Posterior vena cava (tissue), 2 donors: ENCODE measurements at places on chromosomes 11 and 22. TPM values are rescaled to one million over a fixed set of nuclear protein-coding genes. Genes with fewer than 3 reads are reported as not detected.

DNA sequence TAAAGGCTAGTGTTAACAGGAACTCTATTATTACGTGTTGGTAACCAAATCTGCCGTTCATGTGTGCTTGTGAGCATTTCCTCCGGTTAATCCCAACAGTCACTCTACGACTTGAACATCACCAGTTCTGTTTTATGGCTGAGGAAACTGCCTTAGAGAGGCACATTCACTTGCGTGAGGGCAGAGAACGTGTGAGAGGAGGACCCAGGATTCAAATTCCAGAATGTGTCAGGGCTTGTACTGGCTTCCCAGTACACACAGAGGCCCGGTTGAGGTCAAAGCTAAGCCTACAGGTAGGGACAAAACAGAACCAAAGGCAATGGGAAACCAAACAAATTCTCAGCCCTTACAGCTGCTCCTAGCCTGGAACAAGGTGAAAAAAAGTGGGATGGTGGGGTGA is 66.9 kb upstream of the TENM4 start:
- DNase-seq = no peak

DNA sequence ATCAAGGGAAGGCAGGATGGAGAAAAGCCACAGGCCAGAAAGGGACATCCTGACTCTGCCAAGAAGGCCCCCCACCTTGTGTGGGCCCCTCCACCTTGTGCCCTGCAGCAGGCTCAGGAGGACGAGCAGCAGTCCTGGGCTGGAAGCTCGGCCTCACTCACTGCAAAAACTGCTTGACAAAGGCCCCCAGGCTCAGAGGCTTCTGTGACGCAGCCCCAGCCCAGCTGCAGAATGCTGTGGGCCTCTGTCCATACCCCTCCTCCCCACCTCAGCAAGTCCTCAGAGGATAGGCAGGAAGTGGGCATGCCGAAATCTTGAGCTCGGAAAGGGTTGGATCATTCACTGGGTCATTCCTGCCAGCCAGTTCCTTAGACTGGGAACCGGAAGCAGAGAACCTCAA is 61.9 kb downstream of the NRXN2 start:
- no peak for DNase-seq

- DNase-seq = no peak
Measured at GRCh38 chr22:38148245-38148644, 33.4 kb downstream of the PLA2G6 start.

DNA sequence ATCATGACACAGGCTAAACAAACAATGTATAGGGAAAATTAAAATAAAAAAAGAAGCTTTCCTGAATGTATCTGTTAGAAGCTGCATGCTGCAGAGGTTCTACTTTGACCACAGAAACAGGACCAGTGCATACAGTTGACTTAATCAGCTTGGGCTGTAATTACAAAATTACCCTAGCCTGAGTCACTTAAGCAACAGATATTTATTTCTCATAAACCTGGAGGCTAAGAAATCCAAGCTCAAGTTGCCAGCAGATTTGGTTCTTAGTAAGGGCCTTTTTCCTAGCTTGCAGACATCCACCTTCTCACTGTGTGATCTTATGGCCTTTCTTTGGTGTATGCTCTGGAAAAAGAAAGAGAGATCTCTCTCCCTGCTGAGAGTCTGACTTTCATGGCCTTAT is 946.5 kb upstream of the RAG2 start:
- DNase-seq = no peak

- no peak for DNase-seq
Measured at GRCh38 chr11:57643802-57644201, 5.9 kb downstream of the YPEL4 start.

DNA sequence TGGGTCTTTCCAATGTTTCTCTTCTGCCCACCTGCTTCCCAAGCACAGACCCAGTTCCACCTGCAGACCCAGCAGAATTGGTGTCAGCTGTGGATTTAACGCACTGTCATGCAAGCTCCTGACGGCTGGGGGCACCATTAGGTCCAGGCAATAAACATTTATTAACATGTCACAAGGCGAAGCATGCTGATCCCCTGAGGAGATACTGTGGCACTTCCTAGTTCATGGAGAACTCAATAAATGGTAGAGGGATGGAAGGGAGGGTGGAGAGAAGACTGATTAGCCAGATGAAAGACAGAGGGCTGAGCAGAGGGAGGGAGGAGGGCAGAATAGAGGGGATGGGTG is 68.3 kb upstream of the TSPAN18 start:
- DNase-seq = no peak

- no peak for DNase-seq
Measured at GRCh38 chr11:109041876-109042275, 377.0 kb downstream of the DDX10 start.

The RAB6A gene
- 140 TPM for total RNA-seq

The CFAP300 gene
- 5.6 TPM for total RNA-seq

The ART1 gene
- total RNA-seq = not detected

DNA sequence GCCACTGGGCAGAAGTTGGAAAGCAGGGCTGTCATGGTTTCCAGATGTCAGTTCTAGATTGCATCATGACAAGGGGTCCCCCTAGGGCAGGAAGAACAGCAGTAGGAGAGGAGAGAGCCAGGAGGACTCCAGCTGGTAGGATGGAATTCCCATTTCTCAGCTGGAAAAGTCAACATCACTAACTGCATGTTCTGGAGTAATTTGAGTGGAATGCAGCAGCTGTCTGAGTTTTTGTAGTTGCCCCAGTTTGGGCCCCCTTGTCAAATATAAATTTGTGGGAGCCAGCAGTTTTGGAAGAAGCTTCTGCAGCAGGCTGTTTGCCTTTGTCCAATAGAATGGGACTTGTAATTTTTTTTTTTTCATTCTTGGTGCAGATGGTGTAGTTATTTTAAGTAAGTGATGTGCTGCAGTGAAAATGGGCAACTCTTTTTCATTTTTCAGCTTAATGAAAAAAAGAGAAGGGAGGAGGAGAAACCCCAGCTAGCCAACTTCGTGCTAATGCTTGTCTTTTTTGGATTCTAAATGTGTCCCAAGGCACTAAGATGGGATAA is 86.9 kb downstream of the LDLRAD3 start:
- DNase-seq = no peak

DNA sequence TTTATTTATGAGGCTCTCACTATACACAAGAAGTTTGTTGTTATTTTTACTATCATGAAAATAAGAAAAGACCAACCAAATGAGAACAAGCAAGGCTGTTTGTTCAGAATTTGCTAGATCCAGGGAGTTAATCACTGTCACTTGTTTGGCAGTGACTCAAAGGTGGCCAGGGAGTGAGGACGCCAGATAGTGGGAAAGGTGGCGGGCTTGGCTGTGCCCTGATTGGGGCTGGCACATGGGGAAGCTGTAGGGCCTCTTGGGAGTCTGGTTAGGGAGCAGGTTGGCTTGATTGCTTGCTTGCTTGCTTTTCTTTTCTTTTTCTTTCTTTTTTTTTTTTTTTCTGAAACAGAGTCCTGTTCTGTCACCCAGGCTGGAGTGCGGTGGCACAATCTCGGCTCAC is 53.1 kb upstream of the SLC22A12 start:
- no peak for DNase-seq

GRCh38 chr11:47510209-47510608 is 42.7 kb downstream of the CELF1 start:
- DNase-seq = no peak

The ADM2 gene
- 0.14 TPM for total RNA-seq
